ENCODE measurements at places on chromosomes 16 and 17.

GRCh38 chr17:62790564-62790986, 17.5 kb downstream of the MARCHF10 start:
- H3K4me1 ChIP-seq, result peaks cover 4% of the 10 kb centered on the region
- H3K27ac ChIP-seq, result no peak overlapping the region
- H3K36me3 ChIP-seq, result no peaks in the 10 kb centered on the region
- H3K27me3 ChIP-seq, result no peaks in the 10 kb centered on the region

- no peaks in the 10 kb centered on the region for H3K36me3 ChIP-seq
- no peak for DNase-seq
- H3K27ac ChIP-seq, result no peak overlapping the region
- H3K4me1 ChIP-seq, result peaks cover 55% of the 10 kb centered on the region
- H3K4me3 ChIP-seq, result no peak overlapping the region
These were observed 12.0 kb downstream of the TBC1D16 start for GRCh38 chr17:80023481-80024205.

DNA sequence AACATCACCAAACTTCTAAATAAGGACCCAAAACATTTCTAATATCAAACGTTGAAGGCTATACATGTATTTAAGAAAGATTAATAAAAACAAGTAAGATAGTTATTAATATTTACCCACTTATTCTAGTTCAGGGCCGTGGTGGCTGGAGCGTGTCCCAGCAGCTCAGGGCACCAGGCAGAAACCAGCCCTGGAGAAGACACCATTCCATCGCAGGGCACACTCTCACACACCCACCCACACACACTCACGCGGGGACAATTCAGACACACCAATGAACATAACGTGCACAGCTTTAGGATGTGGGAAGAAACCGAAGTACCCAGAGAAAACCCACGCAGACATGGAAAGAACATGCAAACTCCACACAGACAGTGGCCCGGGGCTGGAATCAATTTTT, 13.5 kb downstream of the C17orf67 start:
- no peaks in the 10 kb centered on the region for H3K36me3 ChIP-seq
- H3K4me1 ChIP-seq, result peaks cover 9% of the 10 kb centered on the region
- DNase-seq, result no peak
- H3K27me3 ChIP-seq, result no peaks in the 10 kb centered on the region
- H3K4me3 ChIP-seq, result no peak overlapping the region
- no peak overlapping the region for H3K27ac ChIP-seq

- no peaks in the 10 kb centered on the region for H3K36me3 ChIP-seq
- no peaks in the 10 kb centered on the region for H3K4me1 ChIP-seq
- H3K4me3 ChIP-seq, result no peak overlapping the region
- no peak for DNase-seq
- no peak overlapping the region for H3K27ac ChIP-seq
- H3K27me3 ChIP-seq, result no peaks in the 10 kb centered on the region
These were observed 126.6 kb upstream of the KCNJ16 start for GRCh38 chr17:69948406-69948805.

DNA sequence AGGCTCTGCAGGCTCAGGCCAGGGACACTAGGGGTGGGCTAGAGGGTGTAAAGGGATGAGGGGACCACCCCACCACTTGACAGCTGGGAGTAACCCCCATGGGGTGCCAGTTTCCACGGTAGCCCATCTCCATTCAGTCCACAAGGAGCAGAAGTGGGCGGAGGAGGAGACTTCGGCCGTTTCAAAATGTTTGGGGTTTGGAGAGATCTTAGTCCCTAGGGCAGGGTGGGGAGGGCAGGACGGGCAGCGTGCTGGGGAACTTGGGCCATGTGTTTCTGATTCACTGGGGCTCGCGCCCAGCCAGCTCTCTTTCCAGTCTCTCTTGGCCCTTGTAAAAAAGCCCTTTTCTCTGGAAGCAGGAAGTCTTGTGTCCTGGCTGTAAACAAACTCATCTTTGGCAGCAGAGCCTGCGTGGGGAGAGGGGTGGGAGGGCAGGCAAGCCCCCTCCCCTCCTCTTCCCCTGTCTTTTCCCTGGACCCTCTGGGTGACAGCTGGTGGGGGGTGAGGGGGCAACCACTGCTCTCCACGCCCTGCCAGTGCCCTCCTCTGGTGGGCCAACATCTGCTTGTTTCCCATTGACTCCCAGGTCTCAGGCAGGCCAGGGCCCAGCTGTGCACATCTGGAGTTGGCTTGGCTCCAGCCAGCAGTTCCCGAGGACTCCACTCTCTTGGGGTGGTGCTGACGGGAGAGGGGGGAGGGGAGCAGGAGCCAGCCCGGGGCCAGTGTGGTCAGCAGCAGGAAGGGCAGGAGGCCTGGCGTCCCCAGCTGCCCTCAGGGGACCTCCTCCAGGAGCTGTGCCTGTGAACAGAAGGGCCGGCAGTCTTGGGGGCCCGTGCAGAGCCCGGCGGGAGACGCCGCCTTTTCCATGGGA, 8.1 kb downstream of the CYGB start:
- peak overlapping the region; percentile 96 for H3K27ac ChIP-seq
- peaks cover 60% of the 10 kb centered on the region for H3K4me1 ChIP-seq
- no peaks in the 10 kb centered on the region for H3K36me3 ChIP-seq
- no peak for DNase-seq
- H3K4me3 ChIP-seq, result no peak overlapping the region

DNA sequence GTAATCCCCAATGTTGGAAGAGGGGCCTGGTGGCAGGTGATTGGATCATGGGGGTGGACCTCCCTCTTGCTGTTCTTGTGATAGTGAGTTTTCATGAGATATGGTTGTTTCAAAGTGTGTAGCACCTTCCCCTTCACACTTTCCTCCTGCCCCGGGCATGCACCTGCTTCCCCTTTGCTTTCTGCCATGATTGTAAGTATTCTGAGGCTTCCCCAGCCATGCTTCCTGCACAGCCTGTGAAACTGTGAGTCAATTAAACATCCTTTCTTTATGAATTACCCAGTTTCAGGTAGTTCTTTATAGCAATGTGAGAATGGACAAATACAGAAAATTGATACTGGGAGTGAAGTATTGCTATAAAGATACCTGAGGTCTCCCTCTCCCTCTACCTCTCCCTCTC, 29.4 kb downstream of the RNF112 start:
- H3K4me1 ChIP-seq, result peaks cover 5% of the 10 kb centered on the region
- no peaks in the 10 kb centered on the region for H3K27me3 ChIP-seq
- no peak for DNase-seq
- no peaks in the 10 kb centered on the region for H3K36me3 ChIP-seq
